ENCODE measurements at places on chromosomes 16 and 17.

GRCh38 chr17:68394608-68395331 is 62.5 kb downstream of the WIPI1 start:
- no peak for DNase-seq

GRCh38 chr16:57196286-57196685 is 10.2 kb downstream of the RSPRY1 start:
- no peak for DNase-seq

DNA sequence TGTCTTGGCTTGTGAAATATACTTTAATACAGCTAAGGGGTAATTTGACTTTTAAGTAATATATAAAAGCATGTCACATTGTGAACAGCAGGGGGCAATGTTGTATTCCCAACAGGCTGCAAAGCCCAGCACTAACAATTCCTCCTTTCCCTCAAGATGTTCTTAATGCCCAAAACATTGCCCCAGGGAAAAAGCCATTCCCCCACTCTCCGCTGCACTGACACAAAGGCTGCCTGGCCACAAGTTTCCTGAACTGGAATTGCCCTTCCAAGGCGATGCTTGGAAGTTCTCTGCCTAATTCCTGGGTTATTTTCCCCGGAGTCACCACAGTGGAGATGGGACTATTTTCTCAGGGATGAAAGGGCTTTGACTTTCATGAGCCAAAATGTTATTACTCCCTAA is 27.2 kb downstream of the CLEC16A start:
- DNase-seq: no peak

DNA sequence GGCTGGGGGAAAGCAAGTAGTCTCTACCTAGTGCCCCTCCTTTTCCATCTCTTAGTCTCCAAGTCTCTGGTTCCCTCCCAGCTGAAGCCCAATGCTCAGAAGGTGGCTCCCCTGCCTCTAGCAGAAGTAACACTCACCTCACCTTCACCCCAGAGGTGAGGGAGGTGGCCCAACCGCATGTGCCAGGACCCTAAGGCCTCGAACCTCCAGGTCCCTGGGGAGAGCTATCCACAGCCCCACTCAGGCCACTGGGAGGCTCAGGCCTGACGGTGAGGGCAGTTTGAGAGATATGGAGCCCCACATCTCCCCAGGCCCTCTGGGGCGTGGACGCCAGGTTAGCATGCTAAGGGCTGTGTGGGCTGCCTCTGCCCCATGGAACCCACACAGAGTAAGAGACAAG is 5.8 kb downstream of the CBLN1 start:
- no peak for DNase-seq

DNA sequence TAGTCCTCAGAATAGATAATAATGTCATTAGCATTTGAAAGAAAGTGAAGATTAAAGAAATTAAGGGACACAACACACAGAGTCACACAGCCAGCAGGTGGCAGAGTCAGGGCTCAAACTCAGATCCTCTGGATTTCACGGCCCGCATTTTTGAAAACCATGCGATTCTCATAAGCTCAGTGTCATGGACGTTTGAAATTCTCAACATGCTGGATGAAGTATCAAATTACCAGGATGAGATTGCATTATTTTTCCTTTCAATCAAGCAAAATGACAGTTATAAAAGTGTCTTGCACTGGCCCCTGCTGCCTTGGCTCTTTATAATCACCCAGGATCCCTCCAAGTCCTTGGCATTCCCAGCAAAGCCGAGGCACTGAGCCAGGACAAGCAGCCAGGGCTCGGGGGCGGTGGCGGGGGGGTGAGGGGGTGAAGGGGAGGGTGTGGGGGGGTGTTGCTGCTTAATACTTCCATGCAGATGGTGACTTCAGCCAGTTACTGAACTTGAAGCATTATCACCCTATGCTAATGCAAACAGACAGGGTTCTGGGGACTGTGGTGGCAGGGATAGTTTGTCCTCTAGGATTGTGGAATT is 6.6 kb upstream of the BMERB1 start:
- DNase-seq: no peak

DNA sequence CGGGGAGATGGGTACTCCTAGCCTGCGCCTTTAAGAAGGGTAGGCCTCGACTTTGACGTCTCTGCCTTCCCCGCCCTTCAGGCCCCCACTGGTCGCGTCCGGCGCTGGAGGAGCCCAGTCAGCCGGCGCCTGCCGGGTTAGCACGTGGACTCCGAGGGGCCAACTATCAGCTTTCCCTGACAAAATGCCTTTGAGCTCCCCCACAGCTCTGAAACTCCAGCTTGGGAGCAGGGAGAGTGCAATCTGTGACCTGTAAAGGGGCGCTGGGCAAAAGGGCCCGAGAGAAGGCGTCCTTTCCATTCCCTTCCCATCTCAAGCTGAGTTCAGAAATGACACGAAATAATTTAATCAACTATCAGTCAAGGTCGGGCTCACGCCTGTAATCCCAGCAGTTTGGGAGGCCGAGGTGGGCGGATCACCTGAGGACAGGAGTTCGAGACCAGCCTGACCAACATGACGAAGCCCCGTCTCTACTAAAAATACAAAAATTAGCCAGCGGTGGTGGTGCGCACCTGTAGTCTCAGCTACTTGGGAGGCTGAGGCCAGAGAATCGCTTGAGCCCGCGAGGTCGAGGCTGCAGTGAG is 2.3 kb upstream of the SLC25A39 start:
- peak; percentile 72 for DNase-seq

DNA sequence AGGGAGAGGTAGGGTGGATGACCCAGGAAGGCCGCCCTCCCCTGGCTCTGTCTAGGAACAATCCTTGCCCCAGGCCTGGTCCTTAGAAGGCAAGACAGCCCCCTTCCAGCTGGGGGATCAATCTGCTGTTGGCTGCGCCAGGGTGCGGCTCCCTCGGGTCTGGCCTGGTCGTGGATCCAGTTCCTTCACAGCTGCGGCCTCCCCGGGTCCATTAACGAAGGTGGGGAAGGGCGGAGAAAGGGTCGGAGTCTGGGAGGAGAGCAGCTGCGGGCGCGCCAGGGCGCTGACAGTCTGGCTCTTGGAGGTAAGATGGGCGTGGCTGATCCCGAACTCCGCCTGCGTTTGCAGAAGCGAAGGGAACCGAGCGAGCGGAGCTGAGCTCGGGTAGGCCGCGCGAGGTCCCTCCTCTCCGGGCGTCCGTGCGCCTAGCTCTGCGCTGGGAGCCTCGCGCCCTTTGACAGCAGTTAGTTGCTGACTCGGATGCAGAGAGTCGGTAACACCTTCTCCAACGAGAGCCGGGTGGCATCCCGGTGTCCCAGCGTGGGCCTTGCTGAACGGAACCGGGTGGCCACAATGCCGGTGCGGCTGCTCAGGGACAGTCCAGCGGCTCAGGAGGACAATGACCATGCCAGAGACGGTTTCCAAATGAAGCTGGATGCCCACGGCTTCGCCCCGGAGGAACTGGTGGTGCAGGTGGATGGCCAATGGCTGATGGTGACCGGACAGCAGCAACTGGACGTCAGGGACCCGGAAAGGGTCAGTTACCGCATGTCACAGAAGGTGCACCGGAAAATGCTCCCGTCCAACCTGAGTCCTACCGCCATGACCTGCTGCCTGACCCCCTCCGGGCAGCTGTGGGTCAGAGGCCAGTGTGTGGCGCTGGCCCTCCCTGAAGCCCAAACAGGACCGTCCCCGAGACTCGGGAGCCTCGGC is at the start of gene HSPB9:
Gene HSPB9, plus strand, starts transcription at position 434 of the 933 bp plus-strand sequence. Its CDS starts 47 bp downstream, at position 481.
- no peak for DNase-seq

- no peak for DNase-seq
These were observed 166.5 kb upstream of the ANKFN1 start for GRCh38 chr17:55986817-55987216.

DNA sequence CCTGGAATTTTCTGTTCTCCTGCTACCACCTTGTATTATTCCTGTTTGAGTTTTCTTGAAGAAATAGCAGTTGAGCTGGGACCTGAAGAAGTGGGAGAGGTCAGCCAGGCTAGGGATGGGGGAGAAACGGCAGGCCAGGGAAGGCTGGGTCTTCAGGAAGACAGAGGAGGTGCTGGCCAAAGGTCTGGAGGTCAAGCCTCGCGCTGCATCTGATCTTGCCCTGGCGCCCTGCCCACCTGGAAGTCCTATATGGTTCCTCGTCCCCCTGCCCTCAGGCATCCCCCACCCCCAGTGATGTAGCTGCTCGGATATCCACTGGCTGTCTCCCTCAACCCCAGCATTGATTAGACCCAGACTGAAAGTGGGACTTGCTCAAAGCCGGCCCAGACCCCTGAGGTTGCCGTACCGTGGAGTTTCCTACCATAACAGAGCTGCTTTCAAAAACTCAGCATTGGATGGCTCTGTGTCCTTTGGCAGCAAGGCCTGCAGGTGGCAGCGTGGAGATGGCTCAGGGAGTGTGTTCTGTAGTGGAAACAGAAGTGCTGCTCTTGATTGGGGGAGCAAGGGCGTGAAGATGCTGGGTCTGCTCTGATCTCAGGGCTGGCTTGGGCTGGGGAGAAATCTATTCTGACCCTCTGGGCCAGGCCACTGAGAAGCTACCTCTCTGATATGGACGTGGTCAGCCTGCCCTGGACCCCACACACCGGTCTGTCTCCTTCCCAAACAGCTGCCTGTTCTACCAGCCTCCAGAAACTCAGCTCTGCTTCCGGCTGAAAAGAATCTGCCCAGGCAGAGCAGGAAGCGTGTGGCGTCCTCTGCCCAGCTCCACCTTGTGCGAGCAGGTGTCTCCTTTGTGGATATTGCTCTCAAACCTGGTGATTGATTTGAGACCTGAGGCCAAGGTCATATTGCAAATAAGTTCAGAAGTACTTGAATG is 107.0 kb upstream of the CACNG5 start:
- no peak for DNase-seq

- no peak for DNase-seq
These were observed 17.7 kb downstream of the RAI1 start for GRCh38 chr17:17698869-17699351.

DNA sequence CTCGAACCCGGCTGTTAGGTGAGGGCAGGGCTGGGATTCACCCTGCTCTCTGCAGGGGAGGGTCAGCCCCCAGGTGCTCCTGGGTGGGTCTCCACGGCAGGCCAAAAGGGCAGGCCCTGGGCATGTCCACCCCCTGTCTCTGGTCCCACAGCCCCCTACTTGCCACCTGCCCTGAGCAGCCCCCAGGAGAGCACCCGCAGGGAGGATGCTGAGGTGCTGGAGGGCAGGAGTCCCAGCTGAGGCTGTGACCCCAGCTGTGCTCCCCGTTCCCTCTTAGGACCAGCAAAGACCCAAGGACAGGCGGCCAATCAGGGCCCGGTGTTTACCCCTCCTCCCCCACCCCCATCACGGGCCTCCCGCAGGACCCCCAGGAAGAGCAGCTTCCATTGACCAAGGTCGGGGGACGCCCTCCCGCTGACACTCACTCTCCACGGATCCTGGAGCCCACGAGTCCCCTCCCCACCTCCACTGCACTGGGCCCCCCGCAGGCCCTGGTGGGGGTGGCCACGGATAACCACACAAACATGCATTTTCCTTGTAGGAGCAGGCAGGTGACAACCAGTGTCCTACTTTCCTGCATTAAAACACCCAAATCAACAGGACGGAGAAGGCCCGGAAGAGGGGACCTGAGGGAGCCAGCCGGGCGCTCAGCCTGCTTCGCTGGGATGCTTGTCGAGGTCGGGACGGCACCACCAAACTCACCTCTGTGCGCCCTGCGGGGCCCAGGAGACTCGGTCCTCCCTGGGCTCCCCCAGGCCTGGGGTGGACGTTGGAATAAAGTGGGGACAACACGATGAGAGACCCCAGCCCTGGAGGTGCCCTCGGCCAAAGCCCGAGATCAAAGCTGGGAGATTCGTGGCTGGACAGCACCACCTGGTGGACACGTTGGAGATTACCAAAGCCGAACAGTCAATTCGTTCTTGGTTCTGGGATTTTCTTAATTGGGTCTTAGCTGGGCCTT is 22.5 kb upstream of the ENPP7 start:
- DNase-seq: no peak

DNA sequence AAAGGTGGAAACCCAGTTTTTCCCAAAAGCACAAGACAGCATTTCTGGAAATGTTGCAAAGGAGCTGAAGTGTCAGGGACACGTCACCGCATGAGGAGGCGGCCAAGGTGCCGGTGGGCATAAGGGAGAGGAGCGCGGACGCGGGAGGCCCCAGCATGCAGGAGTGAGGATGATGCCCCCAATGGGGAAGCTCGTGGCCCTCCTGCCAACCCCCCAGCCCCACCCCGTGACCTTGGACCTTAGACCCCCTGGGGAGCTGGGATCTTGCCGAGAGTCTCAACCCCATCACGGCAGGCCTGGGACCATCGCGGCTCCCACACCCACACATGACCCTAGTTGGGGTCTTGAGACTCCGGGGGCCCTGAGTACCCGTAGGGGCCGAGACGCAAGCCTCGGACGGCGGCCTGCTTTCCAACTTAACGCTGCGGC is 119.4 kb upstream of the METRNL start:
- DNase-seq: no peak

- no peak for DNase-seq
These were observed 144.4 kb downstream of the CCT6B start for GRCh38 chr17:34816848-34817247.

- DNase-seq: peak; percentile 8
These were observed at the start of gene CDIP1 for GRCh38 chr16:4538350-4539235. TSS of gene CDIP1 (minus strand) at chr16:4538773. CDS start at chr16:4514130, 24,643 bp downstream.

GRCh38 chr17:6789146-6789545 is 13.1 kb downstream of the FBXO39 start:
- no peak for DNase-seq

DNA sequence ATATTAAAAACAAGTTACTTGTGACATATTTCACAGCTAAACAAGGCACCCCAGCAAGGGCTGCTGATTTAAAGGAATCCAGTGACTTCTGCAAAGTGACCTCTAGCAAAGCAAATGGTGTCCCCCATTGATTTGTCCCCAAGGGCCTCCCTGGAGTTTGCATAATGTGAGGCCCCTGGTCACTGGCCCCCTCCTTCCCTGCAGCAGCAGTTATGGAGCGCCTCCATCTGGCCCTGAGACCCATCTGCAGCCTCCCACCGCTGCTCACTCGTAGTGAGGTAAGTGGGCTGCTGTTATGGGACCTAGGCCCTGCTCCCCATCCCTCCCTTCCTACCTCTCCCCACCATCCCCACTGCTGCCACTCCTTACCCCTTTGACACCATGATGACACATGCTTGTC is 19.6 kb upstream of the EEF2K start:
- no peak for DNase-seq

- DNase-seq: no peak
These were observed 84.6 kb downstream of the PARN start for GRCh38 chr16:14545346-14545884.

- no peak for DNase-seq
These were observed 23.3 kb upstream of the HOXB13 start for GRCh38 chr17:48751733-48752398.

GRCh38 chr16:10412935-10413601 is 27.2 kb downstream of the ATF7IP2 start:
- no peak for DNase-seq

GRCh38 chr16:85334718-85335583 is 222.7 kb upstream of the CIBAR2 start:
- DNase-seq: no peak

DNA sequence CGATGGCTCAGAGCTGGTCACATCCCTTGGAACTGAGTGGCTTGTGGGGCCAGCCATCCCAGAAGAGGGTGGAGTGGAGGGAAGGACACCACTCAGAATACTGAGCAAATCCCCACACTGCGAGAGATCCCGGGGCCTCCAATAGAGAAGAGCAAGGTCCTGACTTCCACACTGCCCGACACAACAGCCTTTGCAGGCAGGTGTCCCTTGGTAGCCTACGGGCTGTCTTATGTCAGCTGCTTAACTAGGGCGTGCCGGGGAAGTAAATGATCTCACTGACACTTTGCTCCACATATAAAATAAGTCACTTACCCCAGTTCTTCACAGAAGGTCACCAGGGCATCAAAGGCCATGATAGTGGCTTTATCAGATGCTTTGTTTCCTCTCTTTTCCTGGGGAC is 16.1 kb downstream of the RECQL5 start:
- DNase-seq: no peak

- DNase-seq: no peak
These were observed 2.5 kb downstream of the TAX1BP3 start for GRCh38 chr17:3665834-3666233.

Data from SIG-M5 (cell line).